Stimulated activated CD8-positive, alpha-beta memory T cell treated with anti-CD3 and anti-CD28 coated beads, Interleukin-4, amount 100 ng/mL, for 1 hour (primary cell): ENCODE measurements at places on chromosomes 1 and 21.

DNA sequence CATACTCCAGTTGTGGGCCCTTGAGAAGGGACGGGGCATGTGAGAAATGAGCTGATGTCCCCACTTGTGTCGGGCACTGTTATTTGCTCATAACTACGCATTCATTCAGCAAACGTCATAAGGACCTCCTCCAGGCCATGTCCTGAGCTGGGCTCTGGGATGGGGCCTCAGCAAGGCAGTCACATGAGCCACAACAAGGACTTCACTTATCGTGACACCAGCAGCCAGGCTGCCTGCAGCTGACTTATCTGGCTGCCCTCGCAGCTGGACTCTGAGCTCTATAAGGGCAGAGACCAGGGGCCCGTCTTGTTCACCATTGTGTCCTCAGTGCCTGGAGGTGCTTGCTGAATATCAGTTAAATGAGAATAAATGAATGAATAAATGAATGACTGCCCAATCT, 37.5 kb upstream of the GRIK3 start:
- DNase-seq = no peak

- DNase-seq = no peak
These were observed 99.8 kb downstream of the PTPN14 start for GRCh38 chr1:214451596-214451995.

- DNase-seq = no peak
These were observed 5.1 kb upstream of the RCAN1 start for GRCh38 chr21:34619841-34620665.

GRCh38 chr1:20367116-20367585, 76.5 kb downstream of the VWA5B1 start:
- DNase-seq = no peak

- DNase-seq = no peak
These were observed 48.8 kb downstream of the ARHGEF10L start for GRCh38 chr1:17588048-17588871.

GRCh38 chr1:12480748-12481362, 137.2 kb downstream of the DHRS3 start:
- DNase-seq = no peak

DNA sequence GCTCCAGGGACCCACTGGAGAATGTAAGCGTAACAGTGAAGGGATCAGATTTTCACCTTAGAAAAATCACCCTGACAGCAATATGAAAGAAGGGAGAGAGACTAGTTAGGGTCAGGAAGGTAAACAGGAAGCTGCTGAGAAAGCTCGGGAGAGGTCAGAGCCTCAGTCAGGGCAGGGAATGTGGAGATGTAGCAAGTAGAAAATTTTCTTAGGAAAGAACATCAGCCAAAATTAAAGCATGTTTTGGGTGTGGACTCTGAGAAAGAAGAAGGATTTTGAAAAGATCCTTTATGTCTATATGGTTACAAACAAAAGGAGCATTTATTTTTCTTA, 16.7 kb upstream of the ERICH3 start:
- no peak for DNase-seq

- no peak for DNase-seq
These were observed 54.6 kb upstream of the PRDX6 start for GRCh38 chr1:173422456-173422976.

GRCh38 chr1:54464031-54464476, 57.9 kb upstream of the SSBP3 start:
- no peak for DNase-seq

DNA sequence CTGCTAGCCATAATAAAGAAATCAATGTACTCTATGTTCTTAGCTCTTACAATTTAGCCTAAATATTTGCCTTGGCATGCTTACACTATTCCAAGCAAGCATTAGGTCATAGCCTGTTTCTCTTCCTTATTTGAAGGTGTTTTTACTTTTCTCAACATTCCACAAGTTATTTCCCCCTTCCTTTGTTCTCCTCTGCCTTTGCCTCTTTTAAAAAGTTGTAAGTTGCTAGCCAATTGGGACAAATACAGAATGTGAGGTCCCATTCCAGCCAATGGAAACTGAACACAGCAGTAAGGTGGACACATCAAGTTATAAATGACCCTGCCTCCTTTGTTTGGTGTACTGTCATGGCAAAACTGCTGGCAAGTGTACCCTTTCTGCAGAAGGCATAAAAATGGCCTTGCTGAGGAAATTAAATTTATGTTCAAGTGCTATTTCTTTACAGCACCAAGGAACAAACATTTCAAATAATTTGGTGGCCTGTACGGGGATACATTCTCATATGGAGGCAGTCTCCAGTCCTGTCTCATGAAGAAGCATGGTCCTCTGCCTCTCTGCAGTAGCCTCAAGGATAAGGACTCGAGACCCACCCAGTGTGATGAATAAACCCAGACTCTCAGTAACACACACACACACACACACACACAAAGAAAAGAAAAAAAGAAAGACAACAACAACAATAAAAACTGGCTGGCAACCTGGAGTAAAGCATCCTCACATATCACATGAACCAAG, 28.8 kb upstream of the FMO1 start:
- DNase-seq = no peak

- no peak for DNase-seq
These were observed 94.5 kb downstream of the SYT2 start for GRCh38 chr1:202615501-202616354.

DNA sequence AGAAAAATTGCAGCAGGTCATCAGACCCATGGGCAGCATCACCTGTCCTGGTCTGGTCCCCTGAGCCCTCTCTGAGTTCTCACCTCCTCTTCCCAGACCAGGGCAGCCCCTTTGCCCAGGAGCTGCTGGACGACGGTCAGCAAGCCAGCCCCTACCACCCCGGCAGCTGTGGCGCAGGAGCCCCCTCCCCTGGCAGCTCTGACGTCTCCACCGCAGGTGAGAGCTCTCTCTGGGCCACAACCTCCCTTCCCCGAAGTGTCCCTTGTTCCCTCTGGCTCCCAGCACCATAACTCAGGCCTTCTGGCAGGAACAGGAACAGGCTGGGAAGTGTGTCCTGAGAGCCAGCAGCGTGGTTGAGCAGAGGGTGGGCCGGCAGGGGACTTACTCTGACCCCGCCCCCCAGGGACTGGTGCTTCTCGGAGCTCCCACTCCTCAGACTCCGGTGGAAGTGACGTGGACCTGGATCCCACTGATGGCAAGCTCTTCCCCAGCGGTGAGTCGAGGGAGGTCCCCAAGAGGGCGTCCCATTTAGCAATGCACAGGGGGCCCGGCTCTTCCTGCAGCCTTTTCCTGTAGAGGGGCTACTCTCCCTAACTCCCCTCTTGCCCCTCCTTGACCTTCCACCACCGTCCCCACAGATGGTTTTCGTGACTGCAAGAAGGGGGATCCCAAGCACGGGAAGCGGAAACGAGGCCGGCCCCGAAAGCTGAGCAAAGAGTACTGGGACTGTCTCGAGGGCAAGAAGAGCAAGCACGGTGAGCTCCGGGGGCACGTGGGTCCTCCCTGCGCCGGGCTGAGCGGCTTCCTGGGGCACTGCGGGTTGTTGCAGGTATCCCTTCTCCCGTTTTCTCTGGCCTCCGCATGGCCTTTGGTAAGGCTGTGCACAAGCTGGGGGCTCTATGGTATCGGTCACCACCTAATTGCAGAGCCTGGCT, 2.4 kb downstream of the ELF3 start:
- no peak for DNase-seq

DNA sequence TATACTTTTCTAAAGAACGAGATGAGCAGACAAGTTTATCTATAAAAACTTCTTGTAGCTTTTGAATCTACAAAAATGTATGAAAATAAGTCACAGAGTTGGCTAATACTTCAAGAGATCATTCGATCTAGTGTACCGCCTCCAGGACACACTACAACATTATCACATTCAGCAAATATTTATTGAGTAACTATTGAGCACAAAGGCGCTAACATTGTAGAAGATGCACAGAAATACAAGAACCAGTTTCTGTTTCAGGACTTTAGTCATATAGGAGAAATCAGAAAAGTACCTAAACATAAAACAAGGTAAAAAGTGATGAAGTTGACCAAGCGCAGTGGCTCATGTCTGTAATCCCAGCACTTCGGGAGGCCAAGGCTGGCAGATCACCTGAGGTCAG, 20.6 kb downstream of the WASF2 start:
- no peak for DNase-seq

DNA sequence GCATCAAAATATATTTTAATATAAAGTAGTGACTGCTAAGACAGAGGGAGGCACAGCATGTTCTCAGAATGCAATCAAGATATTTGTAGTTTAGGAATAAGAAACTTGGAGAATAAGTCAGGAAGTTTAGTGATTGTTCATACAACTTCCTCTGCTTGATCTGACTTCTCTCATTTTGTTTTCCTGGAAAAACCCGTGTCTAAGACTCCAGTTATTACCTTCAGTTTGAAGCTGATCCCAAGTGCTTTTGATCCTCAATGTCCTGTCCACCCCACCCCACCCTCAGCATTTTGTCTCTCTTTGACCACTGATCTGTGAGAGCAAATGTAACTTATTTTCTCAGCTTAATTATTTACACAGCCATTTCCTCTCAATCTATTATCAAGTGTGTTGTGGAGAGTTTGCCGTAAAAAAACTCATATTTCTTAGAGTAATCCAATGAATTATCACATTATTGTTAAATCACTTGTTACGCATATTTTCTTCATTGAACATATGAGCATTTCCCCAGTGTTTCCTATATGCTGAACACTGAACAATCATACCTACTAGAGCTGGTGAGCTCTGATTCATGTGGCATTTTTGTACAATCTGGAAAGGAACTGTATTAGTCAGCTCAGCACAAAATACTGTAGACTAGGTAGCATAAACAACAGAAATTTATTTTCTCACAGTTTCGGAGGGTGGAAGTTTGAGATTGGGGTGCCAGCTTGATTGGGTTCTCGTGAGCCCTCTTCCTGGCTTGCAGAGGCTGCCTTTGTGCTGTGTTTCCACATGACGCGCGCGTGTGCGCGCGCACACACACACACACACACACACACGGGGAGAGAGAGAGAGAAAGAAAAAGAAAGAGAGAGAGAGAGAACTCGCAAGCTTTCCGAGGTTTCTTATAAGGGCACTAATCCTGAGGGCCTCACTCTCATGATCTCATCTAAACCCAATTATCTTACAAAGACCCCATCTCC, 65.5 kb upstream of the DPYD start:
- DNase-seq = no peak

GRCh38 chr1:10242135-10242534, 31.8 kb downstream of the KIF1B start:
- no peak for DNase-seq

DNA sequence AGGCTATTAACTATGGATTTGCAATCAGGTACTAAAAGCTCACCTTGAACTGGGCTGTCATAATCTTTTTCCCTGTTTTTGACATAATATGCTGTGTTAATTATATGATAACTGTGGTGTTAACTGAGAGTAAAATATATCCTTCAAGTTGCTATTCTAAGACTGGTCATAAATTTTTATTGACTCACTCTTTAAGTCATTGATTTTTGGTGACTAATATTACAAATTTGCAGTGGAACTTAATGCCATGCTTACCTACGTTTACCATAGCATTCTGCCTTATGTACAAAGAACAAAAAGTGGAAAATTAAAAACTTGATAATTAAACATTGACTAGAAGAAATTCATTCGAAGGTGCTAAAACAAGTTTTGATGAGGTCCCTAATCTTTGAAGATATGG, 872.4 kb downstream of the BRINP3 start:
- DNase-seq = no peak

GRCh38 chr1:223695014-223695548, 17.3 kb upstream of the CAPN2 start:
- no peak for DNase-seq

GRCh38 chr1:29394521-29395225, 158.4 kb downstream of the PTPRU start:
- no peak for DNase-seq

- DNase-seq = no peak
These were observed 41.2 kb downstream of the LMO4 start for GRCh38 chr1:87369736-87370478.

DNA sequence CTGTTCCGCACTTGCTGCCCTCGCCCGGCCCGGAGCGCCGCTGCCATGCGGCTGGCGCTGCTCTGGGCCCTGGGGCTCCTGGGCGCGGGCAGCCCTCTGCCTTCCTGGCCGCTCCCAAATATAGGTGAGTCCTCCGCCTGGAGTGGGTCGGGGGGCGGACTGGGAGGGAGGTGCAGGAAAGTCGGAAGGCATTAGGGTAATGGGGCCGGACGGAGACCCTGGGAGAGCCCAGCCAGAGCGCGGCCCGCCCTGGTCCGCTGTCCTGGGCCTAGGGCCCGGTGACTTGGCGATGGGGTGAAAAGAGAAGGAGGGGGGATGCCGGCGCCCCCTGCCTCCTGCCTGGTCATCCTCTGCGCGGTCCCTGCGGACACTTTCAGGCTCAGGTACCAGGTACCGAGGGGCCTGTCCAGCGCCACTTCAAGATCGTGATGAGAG, 243 bp downstream of the ADAM15 start:
- no peak for DNase-seq

DNA sequence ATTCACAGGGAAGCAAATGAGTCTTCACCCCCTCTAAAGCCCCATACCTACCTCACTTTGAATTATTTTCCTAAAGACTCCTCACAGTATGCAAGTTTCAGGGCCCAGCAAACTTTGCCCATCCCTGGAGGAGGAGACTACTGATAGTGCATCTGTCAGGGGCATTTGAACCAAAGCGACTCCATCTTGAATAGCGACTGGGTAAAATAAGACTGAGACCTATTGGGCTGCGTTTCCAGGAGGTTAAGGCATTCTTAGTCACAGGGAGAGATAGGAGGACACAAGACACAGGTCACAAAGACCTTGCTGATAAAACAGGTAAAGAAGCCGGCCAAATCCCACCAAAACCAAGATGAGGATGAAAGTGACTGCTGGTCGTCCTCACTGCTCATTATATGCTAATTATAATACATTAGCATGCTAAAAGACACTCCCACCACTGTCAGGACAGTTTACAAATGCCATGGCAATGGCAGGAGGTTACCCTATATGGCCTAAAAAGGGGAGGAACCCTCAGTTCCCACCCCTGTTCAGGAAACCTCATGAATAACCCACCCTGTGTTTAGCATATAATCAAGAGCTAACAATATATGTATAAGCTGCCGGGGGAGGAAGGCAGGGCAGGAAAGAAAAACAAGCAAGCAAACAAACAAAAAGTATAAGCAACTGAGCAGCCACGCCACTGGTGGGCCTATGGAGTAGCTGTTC, 3.3 kb upstream of the PKNOX1 start:
- no peak for DNase-seq

- no peak for DNase-seq
These were observed 25.8 kb upstream of the LAPTM5 start for GRCh38 chr1:30783256-30783915.

DNA sequence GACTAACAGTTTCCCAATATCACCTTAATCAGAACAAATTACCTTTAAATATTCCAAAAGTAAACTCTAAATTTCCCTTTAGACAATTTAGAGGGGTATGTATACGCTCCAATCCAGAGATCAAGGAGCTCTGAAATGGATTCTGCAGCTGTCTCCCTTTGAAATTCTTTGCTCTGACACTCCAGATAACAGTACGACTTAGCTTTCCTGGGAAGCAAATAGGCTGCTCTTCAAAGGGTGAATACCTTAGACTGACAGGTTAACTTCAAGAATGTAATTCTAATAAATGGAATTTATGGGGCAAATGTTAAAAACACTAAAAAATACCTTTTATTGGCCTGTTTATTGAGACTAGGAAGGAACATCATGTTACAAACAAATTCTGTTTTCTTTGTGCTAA, 357.2 kb downstream of the USP25 start:
- DNase-seq = no peak

- no peak for DNase-seq
These were observed 86.7 kb downstream of the CCDC185 start for GRCh38 chr1:223479718-223480425.

GRCh38 chr1:10965546-10966226, 46.8 kb upstream of the TARDBP start:
- DNase-seq = no peak

- no peak for DNase-seq
These were observed 10.1 kb upstream of the CACYBP start for GRCh38 chr1:174989536-174990220.
